ENCODE measurements at places on chromosomes 2 and 18. TPM values are rescaled to one million over a fixed set of nuclear protein-coding genes. Genes with fewer than 3 reads are reported as not detected.

DNA sequence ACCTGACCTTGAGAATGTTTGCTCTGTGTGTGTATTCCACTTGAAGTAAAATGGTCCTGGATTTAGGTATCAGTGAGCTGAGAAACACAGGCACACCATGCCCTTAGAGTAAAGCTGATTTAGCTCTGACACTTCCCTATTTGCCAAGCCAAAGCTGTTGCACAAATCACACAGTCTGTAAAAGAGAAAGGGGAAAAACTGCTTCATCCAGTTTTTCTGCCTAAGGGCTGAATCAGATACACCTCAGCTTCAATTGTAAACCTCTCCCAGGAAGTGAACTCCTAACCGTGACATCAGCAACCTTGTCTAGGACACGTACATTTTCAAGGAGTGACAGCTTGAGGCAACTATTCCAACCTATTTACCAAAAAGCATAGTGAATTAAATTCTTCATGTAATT, 150.4 kb downstream of the NR4A2 start:
- no peak for DNase-seq

DNA sequence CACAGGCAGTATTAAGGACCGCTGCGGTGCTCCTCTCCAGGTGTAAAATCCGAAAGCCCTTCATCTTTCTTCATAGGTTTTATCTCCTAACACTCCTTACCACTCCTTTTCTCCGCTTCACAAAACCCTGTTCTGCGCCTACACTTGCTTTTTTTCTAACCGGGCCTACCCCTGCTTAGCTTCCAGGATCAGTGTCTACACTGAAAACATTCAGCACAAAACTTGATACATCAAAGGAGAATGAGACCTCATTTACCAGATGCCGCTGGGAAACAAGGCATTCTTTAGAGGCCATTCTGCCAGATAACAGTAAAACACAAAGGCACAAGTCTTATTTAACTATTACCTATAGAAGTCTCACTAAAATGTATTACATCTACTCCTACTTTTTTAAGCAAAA, 13.1 kb downstream of the CHST10 start:
- DNase-seq: no peak

- no peak for DNase-seq
These were observed 11.7 kb upstream of the SEMA4C start for GRCh38 chr2:96881349-96882195.

DNA sequence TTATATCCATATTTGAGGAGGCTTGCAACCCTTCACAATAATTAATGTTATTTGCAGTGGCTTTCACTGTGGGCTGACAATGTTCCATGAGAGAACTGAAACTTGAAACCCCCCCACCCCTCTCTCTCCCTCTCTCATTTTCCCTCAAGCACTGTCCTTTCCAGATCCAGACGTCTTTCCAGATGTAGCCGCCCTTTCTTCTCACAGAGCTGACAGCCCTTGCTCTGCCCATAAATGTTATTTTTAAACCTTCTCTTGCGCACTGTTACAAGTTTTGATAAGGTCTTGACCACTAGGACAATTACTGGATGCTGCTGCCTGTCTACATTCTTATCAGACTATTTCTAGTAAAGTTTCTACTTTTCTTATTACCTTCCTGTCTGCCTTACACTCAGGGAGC, 91.4 kb upstream of the LINC00305 start:
- DNase-seq: no peak

EN1 gene
- total RNA-seq: not detected

C1QL2 gene
- total RNA-seq: not detected

VWC2L gene
- not detected for total RNA-seq
